Activated naive CD8-positive, alpha-beta T cell treated with anti-CD3 and anti-CD28 coated beads for 36 hours (primary cell): ENCODE measurements at places on chromosomes 12 and 14.

GRCh38 chr12:104873374-104873773 lies 84.7 kb downstream of the SLC41A2 start:
- DNase-seq: no peak
- H3K4me1 ChIP-seq: peaks cover 7% of the 10 kb centered on the region
- H3K36me3 ChIP-seq: no peaks in the 10 kb centered on the region
- H3K4me3 ChIP-seq: no peak overlapping the region
- no peak overlapping the region for H3K27ac ChIP-seq
- peaks cover 3% of the 10 kb centered on the region for H3K27me3 ChIP-seq

- no peak overlapping the region for H3K4me3 ChIP-seq
- H3K27me3 ChIP-seq: peaks cover 3% of the 10 kb centered on the region
- H3K4me1 ChIP-seq: no peaks in the 10 kb centered on the region
- DNase-seq: no peak
These were observed 39.0 kb downstream of the A2M start for GRCh38 chr12:9076733-9077132.

- no peak overlapping the region for H3K4me3 ChIP-seq
- no peaks in the 10 kb centered on the region for H3K27me3 ChIP-seq
- H3K4me1 ChIP-seq: peaks cover 9% of the 10 kb centered on the region
These were observed 4.0 kb downstream of the FGF6 start for GRCh38 chr12:4441355-4442335.

- H3K4me3 ChIP-seq: no peak overlapping the region
- no peaks in the 10 kb centered on the region for H3K36me3 ChIP-seq
- H3K4me1 ChIP-seq: no peaks in the 10 kb centered on the region
- H3K27ac ChIP-seq: no peak overlapping the region
These were observed 31.3 kb upstream of the KCNA5 start for GRCh38 chr12:5012337-5012736.

DNA sequence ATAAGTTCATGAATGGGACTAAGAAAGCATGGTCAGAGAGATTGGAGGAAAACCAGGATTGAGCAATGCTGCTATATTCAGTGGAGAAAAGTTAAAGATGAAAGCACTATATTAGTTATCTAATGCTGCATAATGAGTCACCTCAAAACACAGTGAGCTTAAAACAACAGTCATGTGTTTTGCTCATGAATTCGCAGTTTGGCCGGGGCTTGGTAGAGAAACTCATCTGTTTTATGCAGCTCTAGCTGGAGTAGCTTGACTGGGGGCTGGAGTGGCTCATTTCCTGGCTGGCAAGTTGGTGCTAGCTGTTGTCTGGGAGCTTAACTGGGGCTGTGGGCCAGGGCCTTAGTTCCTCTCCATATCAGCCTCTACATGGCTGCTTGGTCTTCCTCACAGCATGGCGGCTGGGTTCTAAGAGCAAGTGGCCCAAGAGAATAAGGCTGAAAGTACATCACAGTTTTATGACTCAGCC lies 90.1 kb downstream of the ADCK1 start:
- H3K36me3 ChIP-seq: peaks cover 49% of the 10 kb centered on the region
- no peak overlapping the region for H3K27ac ChIP-seq
- H3K27me3 ChIP-seq: no peaks in the 10 kb centered on the region
- DNase-seq: no peak
- H3K4me1 ChIP-seq: no peaks in the 10 kb centered on the region

GRCh38 chr14:65277580-65278270 lies 134.8 kb upstream of the FUT8 start:
- peaks cover 21% of the 10 kb centered on the region for H3K4me1 ChIP-seq
- no peaks in the 10 kb centered on the region for H3K36me3 ChIP-seq
- DNase-seq: no peak

GRCh38 chr12:127771546-127771945 lies 495.4 kb upstream of the TMEM132C start:
- H3K4me3 ChIP-seq: no peak overlapping the region
- no peaks in the 10 kb centered on the region for H3K4me1 ChIP-seq
- no peak for DNase-seq
- H3K36me3 ChIP-seq: no peaks in the 10 kb centered on the region
- H3K27me3 ChIP-seq: no peaks in the 10 kb centered on the region

DNA sequence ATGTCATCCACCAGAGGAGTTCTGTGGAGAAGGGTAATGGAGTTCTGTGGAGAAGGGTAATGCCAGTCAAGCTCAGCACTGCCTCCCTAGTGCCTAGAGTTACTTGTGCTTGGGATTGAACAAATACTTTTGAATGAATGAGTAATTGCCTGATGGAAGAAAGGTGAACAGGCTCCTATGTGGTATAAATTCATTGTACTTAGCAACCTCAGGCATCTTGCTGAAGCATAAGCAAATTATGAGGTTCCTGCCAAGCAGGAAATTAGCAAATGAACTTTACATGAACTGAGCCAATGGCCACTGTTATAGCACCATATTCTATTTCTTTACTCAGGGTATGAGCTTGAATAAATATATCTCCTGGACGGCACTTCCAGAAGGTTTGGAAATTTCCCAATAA lies 1047.2 kb downstream of the SLC6A15 start:
- no peak overlapping the region for H3K4me3 ChIP-seq
- H3K36me3 ChIP-seq: no peaks in the 10 kb centered on the region
- H3K27me3 ChIP-seq: no peaks in the 10 kb centered on the region
- DNase-seq: no peak
- H3K4me1 ChIP-seq: no peaks in the 10 kb centered on the region

DNA sequence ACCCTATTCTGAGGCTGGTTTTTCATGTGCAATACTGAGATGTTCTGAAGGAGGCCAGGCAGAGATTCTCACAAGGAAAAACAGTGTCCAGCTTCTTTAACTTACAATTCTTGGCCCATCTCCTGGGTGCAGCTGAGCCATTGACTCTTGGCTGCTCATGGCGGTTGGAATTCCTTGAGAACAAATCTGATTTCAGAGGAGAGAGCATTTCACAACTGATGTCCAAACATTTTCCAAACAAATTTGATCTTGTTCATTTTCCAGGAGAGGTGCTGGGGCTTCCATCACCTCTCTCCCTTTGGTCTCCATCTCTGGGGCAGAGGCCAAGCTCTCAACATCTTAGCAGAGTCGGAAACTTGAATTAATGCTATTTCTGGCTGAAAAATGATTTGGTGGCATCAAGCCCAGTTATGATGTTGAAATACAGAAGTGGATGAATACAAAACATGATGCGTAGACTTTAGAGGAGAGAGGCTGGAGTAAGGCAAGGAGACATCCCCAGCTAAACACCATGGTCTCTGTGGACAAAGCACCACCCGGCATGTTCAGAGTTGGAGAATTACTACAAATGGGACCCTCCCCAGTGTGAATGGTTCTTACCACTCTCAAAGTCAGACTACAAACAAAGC lies 593.0 kb downstream of the VRK1 start:
- H3K36me3 ChIP-seq: no peaks in the 10 kb centered on the region
- H3K27ac ChIP-seq: no peak overlapping the region
- H3K27me3 ChIP-seq: no peaks in the 10 kb centered on the region
- H3K4me1 ChIP-seq: peaks cover 17% of the 10 kb centered on the region
- no peak overlapping the region for H3K4me3 ChIP-seq

DNA sequence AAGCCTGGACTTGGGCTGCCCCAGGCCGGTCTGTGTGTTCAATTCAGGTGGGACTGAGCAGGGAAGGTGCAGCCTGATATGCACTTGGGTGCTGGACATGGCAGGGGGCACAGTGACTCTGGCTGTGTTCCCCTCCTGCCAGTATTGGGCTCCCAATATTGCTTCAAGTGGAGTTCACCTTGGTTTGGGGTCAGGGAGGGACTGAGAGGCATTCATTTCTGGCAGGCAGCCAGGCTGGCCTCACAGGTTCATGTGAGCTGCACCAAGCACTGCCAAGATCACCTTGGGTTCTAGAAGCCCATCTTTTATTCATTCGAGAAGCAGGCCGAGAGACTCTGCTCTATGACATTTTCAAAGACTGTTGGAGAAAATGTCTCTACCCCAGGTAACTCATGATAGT lies 245.0 kb downstream of the CHST11 start:
- no peak overlapping the region for H3K4me3 ChIP-seq
- no peaks in the 10 kb centered on the region for H3K27me3 ChIP-seq

DNA sequence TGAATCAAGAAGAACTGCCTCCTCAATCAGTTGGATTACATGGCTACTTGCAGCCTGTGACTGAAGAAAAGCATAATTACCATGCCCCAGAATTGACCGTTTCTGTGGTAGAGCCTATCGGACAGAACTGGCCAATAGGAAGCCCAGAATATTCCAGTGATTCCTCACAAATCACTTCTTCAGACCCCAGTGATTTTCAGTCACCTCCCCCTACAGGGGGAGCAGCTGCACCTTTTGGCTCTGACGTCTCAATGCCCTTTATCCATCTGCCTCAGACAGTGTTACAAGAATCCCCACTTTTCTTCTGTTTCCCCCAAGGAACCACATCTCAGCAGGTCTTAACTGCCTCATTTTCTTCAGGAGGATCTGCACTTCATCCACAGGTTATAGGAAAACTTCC lies 80.8 kb downstream of the RAD52 start:
- peaks cover 19% of the 10 kb centered on the region for H3K4me1 ChIP-seq
- DNase-seq: no peak

DNA sequence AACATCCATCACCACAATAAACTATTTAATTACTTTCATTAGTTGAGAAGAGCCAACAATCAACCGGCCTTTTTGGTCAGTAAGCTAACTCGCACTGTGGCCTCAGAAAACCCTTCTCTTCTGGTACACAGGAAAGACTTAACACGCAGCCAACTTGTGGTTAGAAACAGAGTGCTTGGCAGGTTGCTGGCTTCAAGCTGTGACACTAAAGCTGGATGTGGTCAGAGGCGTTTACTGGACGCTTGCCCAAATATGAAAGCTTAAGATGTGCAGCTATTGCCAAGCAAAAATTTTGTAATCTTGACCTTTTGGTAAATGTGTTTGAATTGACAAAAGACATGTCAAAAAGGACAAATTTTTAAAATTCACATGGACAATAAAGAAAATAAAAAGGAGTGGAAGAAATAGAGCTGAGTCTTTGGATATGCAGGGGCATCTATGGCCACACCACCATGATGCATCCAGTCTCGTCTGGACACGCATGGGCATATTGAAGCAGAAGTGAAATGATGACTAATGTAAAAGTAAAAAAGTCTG lies 2.6 kb upstream of the KLRK1 start:
- H3K27me3 ChIP-seq: no peaks in the 10 kb centered on the region
- peaks cover 60% of the 10 kb centered on the region for H3K4me1 ChIP-seq
- H3K36me3 ChIP-seq: peaks cover 16% of the 10 kb centered on the region
- DNase-seq: peak; percentile 50
- H3K27ac ChIP-seq: peak overlapping the region; percentile 96
- H3K4me3 ChIP-seq: peak overlapping the region; percentile 72

GRCh38 chr12:26226629-26227360 lies 31.4 kb downstream of the SSPN start:
- H3K36me3 ChIP-seq: no peaks in the 10 kb centered on the region
- no peak overlapping the region for H3K27ac ChIP-seq

- no peak for DNase-seq
- H3K27me3 ChIP-seq: no peaks in the 10 kb centered on the region
- H3K4me3 ChIP-seq: no peak overlapping the region
- H3K36me3 ChIP-seq: no peaks in the 10 kb centered on the region
- peaks cover 16% of the 10 kb centered on the region for H3K4me1 ChIP-seq
These were observed 139.8 kb downstream of the ZFP36L1 start for GRCh38 chr14:68653108-68653507.

DNA sequence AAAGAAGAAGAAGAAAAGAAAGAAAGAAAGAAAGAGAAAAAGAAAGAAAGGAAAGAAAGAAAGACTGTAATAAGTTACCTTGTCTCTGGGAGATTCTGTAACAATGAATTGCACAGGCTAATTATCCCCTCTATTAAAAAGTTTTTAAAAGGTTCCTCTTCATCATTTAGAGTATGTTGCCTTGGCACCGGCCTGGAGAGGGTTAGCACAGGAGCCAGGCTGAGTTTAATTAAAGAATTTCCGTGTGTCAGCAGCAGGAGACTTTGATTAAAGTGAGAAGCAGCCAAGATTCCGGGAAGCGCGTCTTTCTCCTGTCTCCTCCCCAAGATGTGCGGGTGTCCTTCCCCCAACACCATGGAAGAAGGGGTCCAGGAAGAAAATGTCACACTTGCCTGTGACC lies 92.8 kb upstream of the ETV6 start:
- H3K27ac ChIP-seq: no peak overlapping the region
- H3K4me3 ChIP-seq: no peak overlapping the region
- no peak for DNase-seq
- H3K36me3 ChIP-seq: no peaks in the 10 kb centered on the region
- peaks cover 23% of the 10 kb centered on the region for H3K4me1 ChIP-seq

DNA sequence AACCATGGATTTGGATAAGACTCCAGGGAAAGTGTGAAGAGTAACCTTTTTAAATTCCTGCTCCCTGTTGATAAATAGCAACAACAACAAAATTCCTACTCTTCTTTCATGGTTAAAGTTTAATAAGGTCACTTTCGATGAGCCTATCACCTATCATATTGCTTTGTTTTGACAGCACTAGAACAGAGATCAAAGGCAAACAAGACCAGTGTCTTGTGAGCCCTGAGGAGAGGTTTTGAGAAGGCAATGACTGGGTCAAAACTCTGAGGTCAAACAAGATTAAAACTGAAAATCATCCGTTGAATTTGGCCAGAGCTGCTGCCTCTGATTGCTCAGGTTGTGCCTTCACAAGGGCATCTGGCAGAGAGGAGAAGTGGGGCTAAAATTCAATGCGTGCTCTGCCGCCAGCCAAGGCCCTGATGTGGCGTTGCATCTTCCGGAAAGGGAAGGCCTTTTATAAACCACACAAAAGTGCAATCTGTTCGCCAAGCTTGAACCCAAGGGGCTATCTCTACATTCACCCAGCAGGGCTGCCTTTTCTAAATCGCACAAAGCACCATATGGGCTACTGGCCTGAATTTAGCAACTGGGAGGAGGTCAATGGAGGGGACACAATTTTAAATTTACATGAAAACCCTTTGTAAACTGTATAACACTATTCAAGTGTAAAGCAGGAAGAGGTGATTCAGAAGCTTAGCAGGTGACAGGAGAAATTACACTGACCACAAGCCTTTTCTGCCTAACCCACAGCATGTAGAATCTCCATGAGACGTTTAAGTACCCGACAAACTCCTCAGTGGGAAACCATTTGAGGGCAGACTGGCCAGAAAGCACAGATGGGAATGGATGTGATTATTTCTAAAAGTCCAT lies 140.8 kb downstream of the DAD1 start:
- no peaks in the 10 kb centered on the region for H3K4me1 ChIP-seq
- no peak overlapping the region for H3K27ac ChIP-seq
- H3K36me3 ChIP-seq: no peaks in the 10 kb centered on the region
- no peak overlapping the region for H3K4me3 ChIP-seq
- no peaks in the 10 kb centered on the region for H3K27me3 ChIP-seq

GRCh38 chr12:47591795-47592194 lies 114.0 kb downstream of the RPAP3 start:
- no peaks in the 10 kb centered on the region for H3K36me3 ChIP-seq
- H3K27ac ChIP-seq: no peak overlapping the region
- peaks cover 1% of the 10 kb centered on the region for H3K27me3 ChIP-seq
- H3K4me1 ChIP-seq: peaks cover 5% of the 10 kb centered on the region
- no peak for DNase-seq
- H3K4me3 ChIP-seq: no peak overlapping the region

DNA sequence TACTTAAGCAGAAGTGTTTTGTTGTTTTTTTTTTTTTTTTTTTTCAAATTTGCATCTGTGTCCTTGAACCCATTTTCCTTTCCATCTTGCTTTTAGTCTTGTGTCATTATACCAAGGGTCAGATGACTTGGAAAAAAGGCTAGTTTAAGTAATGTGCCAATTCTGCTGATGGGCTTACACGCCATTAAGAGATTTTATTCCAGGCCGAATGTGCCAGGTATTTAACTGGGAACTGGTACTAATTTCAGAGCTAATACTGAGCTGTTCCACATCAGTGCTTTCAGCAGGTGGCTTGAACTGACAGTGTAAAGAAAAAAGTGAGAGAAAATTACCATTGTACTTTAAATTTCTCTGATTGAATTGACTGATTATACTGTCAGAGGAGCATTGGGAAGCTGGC lies 224.9 kb downstream of the NPAS3 start:
- no peak for DNase-seq
- H3K27ac ChIP-seq: no peak overlapping the region
- H3K4me1 ChIP-seq: no peaks in the 10 kb centered on the region
